Mesothelial cell of epicardium (in vitro differentiated cells): ENCODE measurements at places on chromosomes 1 and 21. TPM values are rescaled to one million over a fixed set of nuclear protein-coding genes. Genes with fewer than 3 reads are reported as not detected.

Gene ZNF695
- total RNA-seq: 5.9 to 9.2 TPM (median 7.7 TPM) in 3 replicates

DNA sequence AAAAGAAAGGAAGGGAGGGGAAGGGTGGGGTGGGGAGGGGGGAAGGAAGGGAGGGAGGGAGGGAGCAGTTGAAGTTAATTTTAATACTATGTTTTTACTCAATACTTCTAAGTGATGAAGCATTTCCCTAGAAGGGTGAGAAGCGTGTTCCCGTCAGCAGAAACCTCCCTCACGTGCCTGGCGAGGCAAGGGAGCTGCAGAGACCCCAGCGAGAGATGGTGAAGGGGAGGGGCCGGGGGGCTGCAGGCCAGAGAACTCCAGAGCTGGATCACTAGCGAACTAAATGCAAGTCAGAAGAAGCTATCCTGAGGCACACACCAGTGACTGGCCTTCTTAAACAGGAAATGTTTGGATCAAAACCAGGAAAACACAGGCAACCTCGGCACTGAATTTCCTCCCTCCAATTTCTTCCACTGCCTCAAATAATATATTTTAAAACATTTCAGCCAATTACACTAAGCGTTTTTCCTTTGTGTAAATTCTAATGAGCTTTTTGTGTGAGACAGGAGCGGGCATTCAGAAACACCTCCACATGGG is 18.0 kb downstream of the WDR4 start:
- no peak overlapping the region for H3K27ac ChIP-seq
- H3K4me1 ChIP-seq: no peaks in the 10 kb centered on the region
- no peak for DNase-seq
- peaks cover 31% of the 10 kb centered on the region for H3K36me3 ChIP-seq
- no peaks in the 10 kb centered on the region for H3K27me3 ChIP-seq

- peaks cover 3% of the 10 kb centered on the region for H3K36me3 ChIP-seq
- H3K4me1 ChIP-seq: peaks cover 7% of the 10 kb centered on the region
- no peak overlapping the region for H3K27ac ChIP-seq
- no peak overlapping the region for H3K4me3 ChIP-seq
- no peak for DNase-seq
- no peaks in the 10 kb centered on the region for H3K27me3 ChIP-seq
These were observed 347.4 kb upstream of the PTBP2 start for GRCh38 chr1:96374076-96374762.

DNA sequence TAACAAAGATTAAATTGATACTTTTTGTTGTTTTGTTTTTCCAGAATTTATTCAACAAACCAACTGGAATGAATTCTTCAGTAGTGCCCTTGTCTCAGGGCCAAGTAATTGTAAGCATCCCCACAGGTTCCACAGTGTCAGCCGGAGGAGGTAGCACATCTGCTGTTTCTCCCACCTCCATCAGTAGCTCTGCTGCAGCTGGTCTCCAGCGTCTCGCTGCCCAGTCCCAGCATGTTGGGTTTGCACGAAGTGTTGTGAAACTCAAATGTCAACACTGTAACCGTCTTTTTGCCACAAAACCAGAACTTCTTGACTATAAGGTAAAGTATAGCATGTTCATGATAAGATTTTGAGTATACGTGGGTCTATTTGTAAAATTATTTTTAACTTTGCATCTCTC is 118.5 kb downstream of the ZMYM4 start:
- no peak overlapping the region for H3K4me3 ChIP-seq
- H3K27me3 ChIP-seq: no peaks in the 10 kb centered on the region
- DNase-seq: no peak
- H3K4me1 ChIP-seq: no peaks in the 10 kb centered on the region
- H3K27ac ChIP-seq: no peak overlapping the region

DNA sequence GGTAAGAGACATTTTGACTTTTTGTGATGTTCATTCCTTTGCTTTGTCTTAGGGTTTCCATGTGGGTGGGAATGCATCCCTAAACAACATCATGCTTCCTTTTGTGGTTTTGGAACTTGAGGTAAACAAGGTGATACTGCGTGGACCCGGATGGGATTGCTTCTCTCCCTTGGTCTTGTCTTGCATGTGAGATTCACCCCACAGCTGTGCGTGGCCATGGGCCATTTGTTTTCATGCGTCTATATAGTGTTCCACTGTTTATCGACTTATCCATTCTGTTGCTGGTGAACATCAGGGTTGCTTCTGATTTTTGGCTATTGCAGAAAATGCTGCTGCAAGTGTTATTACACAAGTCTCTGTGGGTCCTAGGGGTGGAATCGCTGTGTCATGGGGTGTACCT is 21.1 kb downstream of the CRYAA start:
- no peaks in the 10 kb centered on the region for H3K36me3 ChIP-seq
- no peak overlapping the region for H3K4me3 ChIP-seq
- H3K27ac ChIP-seq: no peak overlapping the region
- DNase-seq: peak; percentile 30
- peaks cover 16% of the 10 kb centered on the region for H3K4me1 ChIP-seq
- H3K27me3 ChIP-seq: peaks cover 10% of the 10 kb centered on the region
